Daoy (cell line): ENCODE measurements at places on chromosomes 6 and 20. TPM values are rescaled to one million over a fixed set of nuclear protein-coding genes. Genes with fewer than 3 reads are reported as not detected.

- peak; percentile 57 for DNase-seq
These were observed 8.6 kb upstream of the LBP start for GRCh38 chr20:38337561-38338140.

DNA sequence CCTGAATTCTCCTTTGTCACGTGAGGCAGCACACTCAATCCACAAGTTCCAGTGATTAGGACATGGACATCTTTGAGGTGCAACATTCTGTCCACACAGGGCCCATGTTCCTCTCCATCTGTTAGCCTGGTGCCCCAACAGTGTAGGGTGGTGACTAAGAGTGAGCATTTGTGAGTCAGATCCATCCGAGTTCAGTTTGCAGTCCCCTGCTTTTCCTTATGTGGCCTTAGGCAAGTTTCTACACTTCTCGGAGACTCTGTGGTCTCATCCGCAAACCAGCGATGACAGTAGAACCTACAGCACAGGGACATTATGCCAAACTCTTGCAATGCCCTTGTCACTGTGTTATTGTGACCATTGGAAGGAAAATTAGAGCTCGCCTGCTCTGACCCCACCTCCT, 178.7 kb upstream of the CDH4 start:
- peak; percentile 25 for DNase-seq

GRCh38 chr6:3731700-3732099, 19.8 kb downstream of the PXDC1 start:
- no peak for DNase-seq

- DNase-seq, result no peak
These were observed 65.2 kb downstream of the SSR1 start for GRCh38 chr6:7247828-7248227.

DNA sequence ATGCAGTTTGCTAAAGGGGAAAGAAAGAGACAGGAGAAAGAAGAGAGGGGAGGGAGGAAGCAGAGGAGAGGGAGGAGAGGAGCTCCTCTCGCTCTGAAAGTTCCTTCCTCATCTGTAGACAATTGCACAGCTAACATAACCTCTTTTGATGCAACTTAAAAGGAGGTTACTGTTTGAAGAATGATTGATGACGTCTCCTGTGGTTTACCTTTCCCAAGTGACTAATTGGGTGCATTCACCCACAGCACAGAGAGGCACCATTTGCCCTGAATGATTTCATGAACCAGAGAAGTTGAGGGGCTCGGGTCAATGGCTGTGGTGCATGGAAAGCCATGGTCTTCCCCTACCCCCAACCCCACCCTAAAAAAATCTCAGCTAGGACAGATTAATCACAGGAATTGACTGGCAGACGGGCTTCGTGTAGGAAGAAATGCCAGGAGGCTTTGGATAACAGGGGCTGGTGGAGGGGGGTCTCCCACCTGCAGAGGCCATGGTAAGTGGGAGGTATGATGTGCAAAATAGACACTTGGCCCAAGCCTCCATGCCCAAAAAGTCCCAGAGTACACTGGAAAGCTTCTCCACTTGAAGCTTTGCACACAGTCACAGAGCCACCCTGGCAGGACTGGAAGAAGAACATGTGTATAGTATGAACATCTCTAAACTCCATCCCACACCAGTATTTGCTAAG, 213.7 kb downstream of the ANKRD60 start:
- DNase-seq, result peak; percentile 62

- DNase-seq, result no peak
These were observed 92.0 kb upstream of the TMEM181 start for GRCh38 chr6:158467923-158468322.

GRCh38 chr6:16045238-16045637, 83.6 kb upstream of the MYLIP start:
- no peak for DNase-seq

GRCh38 chr20:48398506-48399449, 429.0 kb downstream of the PREX1 start:
- DNase-seq, result no peak

DNA sequence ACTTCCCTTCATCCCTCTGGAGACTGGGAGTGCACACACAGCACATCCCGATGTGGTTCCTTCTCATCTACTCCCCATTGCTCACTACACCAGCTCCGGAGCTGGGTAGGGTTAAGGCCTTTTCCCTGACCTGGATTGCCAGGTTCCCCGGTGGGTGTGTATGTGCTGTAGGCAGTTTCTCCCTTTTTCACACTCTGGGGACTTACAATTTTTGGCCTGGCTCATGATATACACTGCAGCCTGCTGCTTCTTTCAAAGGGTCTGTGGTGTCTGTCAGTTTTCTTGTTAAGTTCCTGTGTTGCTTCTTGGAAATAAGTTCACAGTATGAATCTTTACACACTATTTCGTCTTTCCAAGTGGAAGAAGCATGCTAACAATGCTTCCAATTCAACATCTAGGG, 405.5 kb downstream of the UTRN start:
- DNase-seq, result no peak

GRCh38 chr20:54126806-54127655, 46.8 kb downstream of the CYP24A1 start:
- peak; percentile 17 for DNase-seq

The GLP1R gene
- total RNA-seq, result not detected in 2 replicates

The CSNK2A1 gene
- total RNA-seq, result 123 and 154 TPM in 2 replicates

The ERVFRD-1 gene
- total RNA-seq, result not detected in 2 replicates

DNA sequence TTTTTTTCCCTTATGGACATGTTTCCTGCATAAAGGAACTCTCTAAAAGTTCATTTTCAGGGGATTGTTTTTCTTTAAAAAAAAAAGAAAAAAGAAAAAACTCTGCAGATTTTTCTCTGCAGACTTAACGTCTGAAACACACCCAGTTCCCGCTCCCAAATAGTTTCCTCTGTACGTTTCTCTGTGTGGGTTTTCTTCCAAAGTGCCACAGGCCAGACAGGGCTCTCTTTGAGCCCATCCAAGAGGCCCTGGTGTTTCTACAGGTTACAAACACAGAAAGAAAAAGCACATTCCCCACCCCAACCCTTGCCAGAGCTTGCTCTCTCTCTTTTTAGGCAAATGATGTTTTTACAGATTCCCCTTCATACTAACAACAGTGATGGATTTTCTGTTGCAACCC, 258.6 kb downstream of the FNDC1 start:
- DNase-seq, result no peak

- DNase-seq, result no peak
These were observed 34.4 kb downstream of the CBFA2T2 start for GRCh38 chr20:33524261-33524660.

The TRIM40 gene
- total RNA-seq, result not detected in 2 replicates

GRCh38 chr6:166935353-166935752, 21.0 kb downstream of the RNASET2 start:
- DNase-seq, result no peak

The SNAP25 gene
- total RNA-seq, result 0.09 and 0.80 TPM in 2 replicates

The CDSN gene
- total RNA-seq, result not detected in 2 replicates

DNA sequence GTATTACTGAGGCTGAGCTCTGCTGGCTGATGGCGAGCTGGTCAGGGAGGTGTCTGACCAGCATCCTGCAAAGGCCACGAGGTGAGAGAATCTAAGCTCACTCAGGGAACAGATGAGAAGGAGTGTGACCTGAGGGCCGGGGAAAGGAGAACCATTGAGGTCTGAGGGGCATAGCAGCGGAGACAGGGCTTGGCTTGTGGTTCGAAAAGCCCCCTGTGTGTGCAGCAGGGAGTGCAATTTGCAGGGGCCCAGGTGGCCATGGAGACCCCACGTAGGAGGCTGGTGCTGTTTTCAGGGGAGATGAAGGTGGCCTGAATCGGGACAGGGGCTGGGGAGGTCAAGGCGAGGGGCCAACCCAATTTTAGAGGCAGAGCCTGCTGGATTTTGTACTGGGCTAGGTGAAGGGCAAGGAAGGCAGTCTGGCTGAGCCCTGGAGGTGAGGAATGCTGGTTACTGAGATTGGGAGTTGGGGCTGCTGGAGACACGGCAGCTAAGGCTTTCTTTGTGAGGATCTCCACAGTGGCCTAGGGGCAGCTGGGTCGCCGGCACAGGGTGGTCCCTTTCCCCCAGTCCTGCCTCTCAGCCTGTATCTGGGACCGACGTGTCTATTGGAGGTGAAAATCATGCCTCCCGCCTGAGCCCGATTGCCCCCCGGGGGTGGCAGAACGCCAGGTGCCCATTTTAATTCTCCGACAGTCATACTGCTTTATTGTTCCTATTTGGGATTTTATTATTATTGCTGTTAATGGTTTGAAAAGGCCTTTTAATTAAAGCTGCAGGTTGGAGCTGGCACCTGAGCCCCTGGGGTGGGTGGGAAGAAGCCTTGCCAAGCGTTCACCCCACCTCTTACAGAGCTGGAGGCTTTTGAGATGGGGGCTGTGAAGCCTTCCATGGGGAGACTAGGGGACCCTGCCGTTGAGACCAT, 28.4 kb downstream of the DLGAP4 start:
- no peak for DNase-seq

GRCh38 chr20:23668477-23668951, 20.3 kb downstream of the CST4 start:
- peak; percentile 19 for DNase-seq

GRCh38 chr6:57068061-57068460, 21.6 kb downstream of the KIAA1586 start:
- DNase-seq, result no peak

The MYLK2 gene
- total RNA-seq, result 3.0 and 3.4 TPM in 2 replicates

The RAD21L1 gene
- 0.63 and 0.86 TPM in 2 replicates for total RNA-seq

The PGC gene
- not detected in 2 replicates for total RNA-seq

The OPRM1 gene
- not detected in 2 replicates for total RNA-seq

The BYSL gene
- total RNA-seq, result 35.4 and 42.4 TPM in 2 replicates

The MUC22 gene
- not detected in 2 replicates for total RNA-seq

The RMND1 gene
- total RNA-seq, result 32.2 and 45.1 TPM in 2 replicates

GRCh38 chr20:40813029-40813431, 124.0 kb upstream of the MAFB start:
- no peak for DNase-seq

DNA sequence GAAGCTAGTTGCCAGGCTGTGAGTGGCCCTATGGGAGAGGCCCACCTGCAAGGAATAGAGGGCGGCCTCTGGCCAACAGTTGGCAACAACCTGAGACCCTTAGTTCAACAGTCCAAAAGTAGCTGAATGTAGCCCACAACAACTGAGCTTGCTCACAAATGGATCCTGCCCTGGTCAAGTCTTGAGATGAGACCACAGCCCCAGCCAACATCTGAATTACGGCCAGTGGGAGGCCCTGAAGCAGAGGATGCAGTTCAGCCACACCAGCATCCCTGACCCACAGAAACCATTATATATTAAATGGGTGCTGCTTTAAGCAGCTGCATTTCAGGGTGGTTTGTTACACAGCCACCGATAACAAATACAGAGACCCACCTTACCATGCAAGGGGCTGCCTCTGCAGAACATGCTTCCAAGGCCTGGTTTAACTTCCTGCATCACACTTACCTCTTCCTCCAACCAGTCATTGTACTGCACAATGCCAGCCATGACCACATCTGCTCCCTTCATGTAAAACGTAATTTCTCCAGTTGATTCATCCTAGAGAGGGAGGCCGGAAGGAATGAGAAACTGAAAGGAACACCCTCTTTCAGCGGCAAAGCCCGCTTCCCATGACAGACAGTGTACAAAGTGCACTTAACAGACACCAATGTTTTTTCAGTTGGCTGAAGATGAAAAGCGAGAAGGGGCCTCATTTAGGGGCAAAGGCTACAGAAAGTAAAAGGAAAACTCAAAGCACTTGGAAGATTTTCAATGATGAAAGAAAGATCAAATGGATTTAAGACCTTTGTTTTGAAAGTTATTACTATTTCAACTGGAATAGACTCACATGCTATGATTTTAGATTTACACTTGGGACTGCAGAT, 86.2 kb upstream of the NFATC2 start:
- DNase-seq, result peak; percentile 78

- DNase-seq, result no peak
These were observed 26.6 kb downstream of the ZHX3 start for GRCh38 chr20:41290804-41291389.

The ENPP1 gene
- 5.3 and 5.4 TPM in 2 replicates for total RNA-seq
